ENCODE measurements at places on chromosomes 13 and 19.

- peak; percentile 6 for DNase-seq
Measured at GRCh38 chr13:112752711-112753541, 63.1 kb downstream of the ATP11A start.

- no peak for DNase-seq
Measured at GRCh38 chr19:6056801-6057650, 53.3 kb downstream of the RFX2 start.

DNA sequence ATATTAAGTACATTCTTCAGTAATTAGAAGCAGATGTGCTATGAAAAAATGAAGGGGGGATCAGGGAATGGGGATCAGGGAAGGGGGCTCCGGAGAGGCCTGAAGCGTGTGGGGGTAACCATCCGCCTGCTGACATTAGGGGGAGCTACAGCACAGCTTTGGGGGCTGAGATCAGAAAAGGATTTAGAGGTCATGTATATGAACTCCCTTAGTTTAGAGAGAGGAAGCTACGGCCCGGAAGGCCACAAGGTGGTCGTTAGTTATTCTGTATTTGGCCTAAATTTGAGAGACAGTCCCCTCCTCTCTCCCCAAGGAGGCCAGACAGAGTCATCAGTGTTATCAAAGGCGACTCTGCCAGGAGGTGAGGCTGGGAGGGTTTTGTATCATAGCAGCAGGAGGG lies 99.0 kb downstream of the TM9SF2 start:
- DNase-seq, result no peak

DNA sequence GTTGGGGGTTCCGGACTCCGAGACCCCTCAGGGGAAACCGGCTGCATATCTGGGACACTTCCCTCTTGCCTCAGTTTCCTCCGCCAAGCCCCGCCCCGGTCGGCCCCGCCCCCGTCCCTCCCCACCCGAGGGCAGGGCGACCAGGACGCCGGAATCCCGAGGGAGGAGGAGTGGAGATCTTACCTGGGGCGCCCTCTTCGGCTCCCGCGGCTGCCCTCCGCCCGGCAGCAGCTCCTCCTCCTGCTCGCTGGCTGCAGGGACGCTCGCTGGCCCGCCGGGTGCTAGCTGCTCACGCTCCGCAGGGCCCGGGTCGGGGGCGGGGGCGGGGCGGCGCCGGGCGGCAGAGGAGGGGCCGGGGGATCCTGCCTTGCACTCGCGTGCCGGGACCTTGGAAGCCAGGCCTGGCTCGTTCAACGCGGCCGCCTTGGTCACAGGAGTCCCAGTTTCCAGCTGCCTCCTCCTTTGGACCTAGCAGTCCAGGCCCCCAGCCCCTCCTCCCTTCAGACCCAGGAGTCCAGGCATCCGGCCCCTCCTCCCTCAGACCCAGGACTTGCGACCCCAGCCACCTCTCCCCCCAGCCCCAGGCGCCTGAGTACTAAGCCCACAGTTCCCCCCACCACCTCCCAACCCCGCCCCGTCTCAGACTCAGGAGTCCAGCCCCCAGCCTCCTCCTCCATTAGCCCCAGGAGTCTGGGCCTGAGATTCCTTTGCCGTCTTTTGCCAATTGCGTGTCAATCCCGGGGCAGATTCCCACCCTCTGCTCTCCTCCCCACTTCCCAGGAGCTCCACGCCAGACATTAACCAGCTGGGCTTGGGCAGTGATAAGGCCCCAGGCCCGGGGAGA lies at the start of gene NTF4:
Gene NTF4, minus strand, starts transcription at position 51 of the 844 bp plus-strand sequence. CDS start 2,821 bp downstream, outside the sequence.
- no peak for DNase-seq

GRCh38 chr13:63773476-63773875 lies 2357.8 kb upstream of the PCDH20 start:
- no peak for DNase-seq

DNA sequence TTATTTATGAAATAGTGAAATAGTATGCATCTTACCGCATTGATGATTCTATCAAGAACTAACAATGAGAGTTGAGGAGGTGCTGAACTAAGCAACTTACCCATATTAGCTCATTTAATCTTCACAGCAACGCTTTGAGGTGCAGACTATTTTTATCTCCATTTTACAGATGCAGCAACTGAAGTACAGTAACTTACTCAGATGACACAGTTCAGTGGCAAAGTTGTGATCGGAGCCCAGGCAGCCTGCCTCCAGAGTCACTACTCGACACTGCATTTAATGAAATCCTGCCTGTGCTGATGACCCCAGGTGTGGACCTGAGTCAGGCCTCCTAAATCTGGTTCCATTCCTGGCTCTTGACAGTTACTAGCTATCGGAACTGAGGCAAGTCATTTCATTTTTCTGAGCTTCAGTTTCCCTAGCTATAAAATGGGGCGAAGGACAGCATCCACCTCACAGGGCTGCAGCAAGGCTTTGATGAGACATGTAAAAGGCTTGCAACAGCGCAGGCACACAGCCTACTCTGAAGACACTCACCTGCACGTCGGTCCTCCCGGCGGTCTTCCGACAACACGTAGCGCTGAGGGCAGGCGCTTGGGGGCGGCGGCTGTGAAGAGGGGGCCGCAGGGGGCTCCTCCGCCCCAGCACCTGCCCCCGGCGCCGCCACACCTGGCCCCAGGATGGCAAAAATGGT lies 1.5 kb downstream of the MYPOP start:
- DNase-seq, result no peak

DNA sequence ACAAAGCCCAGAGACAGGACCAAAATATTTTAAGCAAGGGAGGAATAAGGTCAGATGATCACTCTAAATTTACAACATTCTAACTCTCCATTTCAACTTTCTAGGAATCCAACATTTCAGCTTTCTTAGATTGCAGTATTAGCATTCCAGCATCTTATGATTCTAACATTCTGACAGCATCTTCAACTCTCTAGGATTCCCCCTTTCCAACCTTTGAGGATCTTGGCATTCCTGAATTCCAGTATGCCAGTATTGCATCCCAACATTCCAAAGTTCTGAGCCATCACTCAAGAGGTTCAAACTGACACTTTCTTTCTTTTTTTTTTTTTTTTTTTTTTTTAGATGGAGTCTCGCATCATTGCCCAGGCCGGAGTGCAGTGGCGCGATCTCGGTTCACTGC lies 13.8 kb downstream of the TGFB1 start:
- no peak for DNase-seq

GRCh38 chr19:3585301-3586126 lies at the start of gene GIPC3:
TSS of gene GIPC3 (plus strand) at chr19:3585478. CDS start at chr19:3585598, 120 bp downstream.
- no peak for DNase-seq

DNA sequence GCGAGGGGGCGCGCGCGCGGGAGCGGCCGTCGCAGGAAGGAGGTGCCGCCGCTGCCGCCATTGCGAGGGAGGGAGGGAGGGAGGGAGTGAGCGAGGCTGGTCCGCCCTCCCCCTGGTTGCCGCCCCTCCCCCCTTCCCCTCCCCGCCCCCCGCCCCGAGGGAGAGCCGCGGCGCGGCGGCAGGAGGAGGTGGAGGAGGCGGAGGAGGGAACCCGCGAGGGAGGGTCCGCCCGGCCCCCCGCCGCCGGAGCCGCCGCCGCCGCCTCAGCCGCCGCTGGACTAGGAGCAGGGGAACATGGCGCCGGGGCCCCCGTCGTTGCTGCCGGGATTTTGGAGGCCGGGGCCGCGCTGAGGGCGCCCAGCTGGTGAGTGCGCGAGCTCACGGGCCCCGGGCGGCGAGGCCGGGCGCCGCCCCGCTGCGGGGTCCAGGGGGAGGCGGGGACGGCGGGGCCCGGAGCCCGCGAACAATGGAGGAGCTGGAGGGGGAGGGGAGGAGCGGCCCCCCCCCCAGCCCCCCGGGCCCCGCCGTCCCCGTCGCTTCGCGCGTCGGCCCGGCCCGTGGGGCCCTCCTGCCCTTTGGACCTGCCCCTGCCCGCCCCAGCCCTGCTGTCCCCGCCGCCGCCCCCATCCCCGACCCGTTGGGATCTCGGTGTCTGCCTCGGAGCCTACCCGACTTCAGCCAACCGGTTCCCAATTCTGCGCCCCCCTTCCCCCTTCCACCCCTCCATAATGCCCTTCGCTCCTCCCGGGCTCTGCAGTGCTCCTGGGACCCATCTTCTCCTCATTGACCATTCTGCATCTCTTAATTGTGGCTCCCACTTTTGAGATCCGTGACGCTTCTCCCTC lies at the start of gene ARHGAP35:
Gene ARHGAP35, plus strand, starts transcription at position 152 of the 845 bp plus-strand sequence. CDS start 57,679 bp downstream, outside the sequence.
- no peak for DNase-seq

- no peak for DNase-seq
Measured at GRCh38 chr13:71879129-71879535, 12.1 kb upstream of the DACH1 start.

- no peak for DNase-seq
Measured at GRCh38 chr19:22619371-22619770, 14.8 kb upstream of the ZNF492 start.

GRCh38 chr13:77384999-77385398 lies 58.1 kb upstream of the MYCBP2 start:
- no peak for DNase-seq

GRCh38 chr19:39139305-39139874 lies 13.8 kb downstream of the PAK4 start:
- no peak for DNase-seq

- DNase-seq, result no peak
Measured at GRCh38 chr13:105445796-105446195, 1089.7 kb downstream of the EFNB2 start.

Measured in activated T-cell treated with anti-CD3 and anti-CD28 coated beads for 48 hours (primary cell).